ENCODE measurements at places on chromosomes 7 and 10.

DNA sequence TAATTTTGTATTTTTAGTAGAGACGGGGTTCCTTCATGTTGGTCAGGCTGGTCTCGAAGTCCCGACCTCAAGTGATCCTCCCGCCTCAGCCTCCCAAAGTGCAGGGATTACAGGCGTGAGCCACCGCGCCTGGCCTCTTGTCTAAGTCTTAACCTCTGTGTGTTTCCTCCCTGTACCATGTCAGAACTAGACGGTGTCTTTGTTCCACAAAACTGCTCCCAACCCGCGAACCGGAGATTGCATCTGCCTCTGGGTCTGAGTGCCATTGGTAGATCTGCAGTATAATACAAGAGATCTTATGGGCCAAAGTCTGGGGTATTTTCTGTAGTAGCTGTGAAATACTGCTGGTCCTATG is 1.3 kb upstream of the EEF1AKMT2 start:
- no peak for DNase-seq

- no peak for DNase-seq
These were observed 353.7 kb upstream of the ANKRD30A start for GRCh38 chr10:36771725-36772124.

DNA sequence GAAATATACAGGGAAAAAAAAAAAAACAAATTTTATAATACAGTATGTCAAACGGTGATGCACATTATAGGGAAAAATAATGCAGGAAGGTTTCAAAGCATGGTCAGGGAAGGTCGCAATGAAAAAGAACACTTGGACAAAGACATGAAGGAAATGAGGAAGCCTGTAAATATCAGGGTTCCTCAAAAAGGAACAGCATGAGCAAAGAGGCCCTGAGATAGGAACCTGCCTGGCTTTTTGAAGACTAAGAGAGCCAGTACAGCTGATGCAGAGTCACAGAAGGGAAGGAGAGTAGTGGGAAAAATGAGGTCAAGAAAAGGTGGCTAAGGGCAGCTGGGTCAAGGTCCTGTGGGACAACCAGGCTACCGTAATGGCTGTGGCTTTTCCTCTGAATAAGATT is 1.9 kb downstream of the VPS41 start:
- DNase-seq, result no peak

- no peak for DNase-seq
These were observed 10.6 kb downstream of the DUSP5 start for GRCh38 chr10:110508159-110508788.

- DNase-seq, result no peak
These were observed 158.8 kb downstream of the WDR37 start for GRCh38 chr10:1214882-1215540.
